HT-29 (cell line): ENCODE measurements at places on chromosomes 4 and X.

GRCh38 chr4:119731146-119731742 is 102.6 kb upstream of the PDE5A start:
- DNase-seq, result no peak

DNA sequence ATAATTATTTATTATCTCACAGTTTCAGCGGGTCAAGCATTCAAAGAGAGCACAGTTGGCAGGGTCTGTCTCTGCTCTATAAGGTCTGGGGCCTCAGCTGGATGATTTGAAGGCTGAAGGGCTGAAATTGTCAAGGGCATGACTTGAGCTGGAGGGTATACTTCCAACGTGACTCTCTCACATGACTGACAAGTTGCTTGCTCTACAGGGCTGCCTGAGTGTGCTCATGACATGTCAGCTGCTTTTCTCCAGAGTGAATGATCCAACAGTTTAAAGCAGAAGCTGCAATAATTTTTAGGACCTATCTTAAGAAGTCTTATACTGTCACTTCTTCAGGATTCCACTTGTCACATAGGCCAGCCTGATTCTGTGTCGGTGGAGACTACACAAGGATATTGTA is 51.2 kb downstream of the TIGD2 start:
- no peak for DNase-seq

- no peak for DNase-seq
Observed at GRCh38 chr4:54255881-54256280, 26.8 kb downstream of the PDGFRA start.

GRCh38 chr4:150150629-150151062 is 72.4 kb downstream of the DCLK2 start:
- DNase-seq, result no peak

- peak; percentile 59 for DNase-seq
Observed at GRCh38 chr4:74230902-74231499, 73.1 kb downstream of the MTHFD2L start.

- no peak for DNase-seq
Observed at GRCh38 chr4:177485528-177485927, 43.3 kb upstream of the AGA start.

DNA sequence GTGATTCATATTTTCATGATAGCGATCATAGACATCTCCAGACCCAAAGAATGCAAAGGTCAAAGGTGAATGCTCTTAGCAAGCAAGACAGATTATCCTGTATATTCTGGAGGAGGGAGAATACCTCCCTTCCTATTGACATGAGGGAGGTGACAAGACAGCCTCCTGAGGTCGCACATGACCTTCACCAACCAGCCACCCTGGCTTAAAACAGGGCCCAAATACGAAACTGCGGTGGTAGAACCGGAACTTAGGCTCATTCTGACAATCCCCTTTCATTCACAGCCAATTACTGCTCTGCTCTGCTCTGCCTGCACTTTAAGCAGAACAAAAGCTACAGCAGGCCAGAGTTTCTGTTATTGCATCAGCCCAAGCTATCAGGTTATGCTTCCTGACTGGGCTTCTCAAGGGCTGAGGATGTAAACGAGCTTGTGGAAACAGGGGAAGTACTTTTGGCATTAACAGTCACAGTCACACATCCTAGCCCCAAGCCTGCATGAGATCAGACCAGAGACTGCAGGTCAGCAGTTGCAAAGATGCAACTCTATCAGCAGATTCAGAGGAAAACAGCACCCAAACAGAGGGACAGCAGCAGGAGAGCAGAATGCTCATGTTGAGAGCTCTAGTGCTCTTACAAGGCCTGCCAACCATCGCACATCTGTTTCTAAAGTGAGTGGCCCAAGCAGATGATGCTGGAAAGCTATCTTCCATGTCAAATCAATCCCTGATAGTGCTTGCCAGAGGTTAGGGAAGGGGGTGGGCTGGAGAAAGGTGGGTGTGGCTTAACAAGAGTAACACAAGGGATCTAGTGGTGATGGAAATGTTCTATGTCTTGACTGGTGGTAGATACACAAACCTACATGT is 51.3 kb upstream of the MAP3K15 start:
- no peak for DNase-seq

GRCh38 chr4:67288964-67289363 is 256.3 kb downstream of the CENPC start:
- DNase-seq, result peak; percentile 63

- DNase-seq, result no peak
Observed at GRCh38 chr4:5158825-5159224, 107.5 kb downstream of the STK32B start.

DNA sequence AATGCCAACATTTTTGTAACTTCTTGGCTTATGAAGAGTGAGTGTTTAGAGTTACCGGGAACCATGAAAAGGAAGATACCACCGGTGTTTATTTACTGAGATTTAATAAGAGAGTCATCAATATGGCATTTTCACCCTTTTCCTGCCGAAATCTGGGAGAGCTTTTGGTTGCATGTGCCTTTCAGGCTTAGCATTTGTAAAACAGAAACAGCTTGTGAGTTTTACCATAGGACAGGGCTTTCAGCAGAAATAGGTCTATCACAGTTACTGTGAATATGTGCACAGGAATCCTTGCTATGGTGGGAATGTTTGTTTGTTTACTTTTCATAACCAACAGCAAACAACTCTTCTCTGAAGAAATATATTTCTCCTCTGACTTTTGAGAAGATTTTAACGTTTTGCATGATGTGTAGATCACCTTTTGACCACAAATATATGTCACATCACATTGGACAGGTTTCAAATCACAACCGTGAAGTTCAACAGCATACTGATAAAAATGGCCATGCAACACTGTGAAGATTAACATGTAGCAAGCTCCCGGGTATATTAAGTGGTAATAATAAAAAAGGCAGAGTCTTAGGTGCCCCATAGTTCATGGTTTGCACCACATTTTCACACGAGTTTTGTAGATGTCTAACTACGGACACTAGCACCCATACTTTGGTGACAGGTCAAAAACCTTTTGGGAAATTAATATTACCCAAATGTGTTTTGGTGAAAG is 21.3 kb downstream of the ARHGAP24 start:
- DNase-seq, result no peak

GRCh38 chr4:74635490-74636123 is 158.7 kb downstream of the BTC start:
- peak; percentile 52 for DNase-seq

DNA sequence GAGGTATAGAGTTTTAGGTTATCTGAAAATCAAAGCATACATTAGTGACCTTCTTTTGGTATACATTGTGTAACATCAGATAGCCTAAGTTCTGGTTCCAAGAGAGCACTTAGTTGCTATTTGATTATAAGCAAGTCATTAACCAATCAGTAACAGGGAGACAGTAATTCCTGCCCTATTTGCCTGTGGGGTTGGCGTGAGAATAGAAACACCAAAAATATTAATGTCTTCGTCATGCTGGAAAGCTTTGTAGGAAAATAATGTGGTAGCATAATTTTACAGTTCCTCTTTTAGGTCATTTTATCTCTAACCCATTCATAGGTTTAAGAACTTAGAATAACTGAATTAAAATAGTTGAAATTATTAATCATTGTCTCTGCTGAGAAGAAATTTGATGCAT is 37.8 kb downstream of the NPNT start:
- DNase-seq, result no peak

DNA sequence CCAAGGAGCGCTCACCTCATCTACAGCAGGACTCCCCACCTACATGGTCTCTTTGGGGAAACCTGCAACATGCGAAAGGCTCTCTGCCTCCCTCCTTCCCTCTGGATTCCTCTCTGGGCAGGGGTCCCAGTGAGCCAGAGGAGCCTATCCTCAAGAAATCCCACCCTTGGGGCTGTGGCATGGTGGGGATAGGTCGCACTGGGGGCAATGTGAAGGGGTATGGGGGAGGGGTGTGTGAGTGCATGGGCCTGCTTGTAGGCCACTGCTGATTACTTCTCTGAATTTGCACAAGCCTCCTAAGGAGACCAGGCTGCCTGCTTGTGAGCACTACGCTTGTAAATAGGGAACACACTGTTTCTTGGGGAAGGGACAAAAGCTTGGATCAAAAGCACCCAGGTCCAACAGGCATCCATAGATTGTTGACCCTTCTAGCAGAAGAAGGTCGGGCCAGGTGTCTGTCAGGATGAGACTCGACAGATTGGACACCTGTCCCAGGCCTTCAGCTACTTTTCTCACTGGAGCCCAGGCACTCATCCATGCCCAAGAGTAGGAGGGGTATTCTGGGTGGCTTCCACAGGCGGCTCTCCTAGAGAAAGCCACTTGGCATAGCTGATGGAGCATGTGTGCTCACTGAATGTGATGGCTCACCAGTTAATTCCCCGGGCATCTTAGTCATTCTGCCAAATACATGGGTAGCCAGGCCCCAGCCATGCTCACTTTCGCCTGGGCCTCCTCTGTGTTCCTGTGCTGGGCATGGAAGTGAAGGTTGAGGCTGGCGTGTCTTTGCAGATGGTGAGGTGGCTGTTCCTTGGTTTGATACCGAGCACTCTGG is 75.0 kb downstream of the NBDY start:
- DNase-seq, result no peak

DNA sequence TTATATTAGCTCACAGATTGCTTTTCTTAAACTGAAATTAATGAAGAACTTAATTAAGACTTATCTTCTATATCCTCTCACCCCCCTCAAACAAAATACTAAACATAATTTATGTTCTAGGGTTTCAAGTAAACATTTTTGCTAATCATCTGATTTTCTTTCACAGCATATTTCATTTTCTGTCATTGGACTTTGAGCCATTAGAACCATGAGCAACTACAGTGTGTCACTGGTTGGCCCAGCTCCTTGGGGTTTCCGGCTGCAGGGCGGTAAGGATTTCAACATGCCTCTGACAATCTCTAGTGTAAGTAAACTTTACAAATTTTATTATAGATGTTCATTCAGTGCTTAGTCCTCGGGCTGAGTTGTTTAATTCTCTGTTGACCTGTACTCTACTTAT is 3.3 kb downstream of the PDLIM5 start:
- peak; percentile 66 for DNase-seq

DNA sequence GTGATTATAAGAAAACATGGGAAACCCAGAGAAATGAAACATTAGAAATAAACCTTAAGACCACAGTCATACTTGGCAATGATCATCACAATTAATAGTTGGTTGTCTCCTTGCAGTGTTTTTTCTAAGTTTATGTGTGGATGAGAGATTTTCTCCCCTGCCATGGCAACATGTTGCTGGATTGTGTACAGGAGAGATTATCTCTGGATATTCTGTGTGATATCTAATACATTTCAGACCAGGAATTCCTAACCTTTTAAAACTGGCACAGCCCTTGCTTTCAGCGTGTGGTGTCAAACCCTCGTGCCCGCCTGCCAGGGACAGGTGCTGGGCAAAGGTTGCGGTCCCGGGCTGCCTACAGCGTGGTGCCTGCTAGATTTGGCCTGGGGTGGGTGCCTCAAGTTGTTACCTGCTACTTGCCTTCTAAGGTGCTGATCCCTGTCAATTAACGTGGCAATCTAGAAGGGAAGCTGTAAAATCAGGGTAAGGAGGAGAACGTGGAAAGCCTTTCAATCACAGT is 100.5 kb downstream of the TMEM131L start:
- no peak for DNase-seq

DNA sequence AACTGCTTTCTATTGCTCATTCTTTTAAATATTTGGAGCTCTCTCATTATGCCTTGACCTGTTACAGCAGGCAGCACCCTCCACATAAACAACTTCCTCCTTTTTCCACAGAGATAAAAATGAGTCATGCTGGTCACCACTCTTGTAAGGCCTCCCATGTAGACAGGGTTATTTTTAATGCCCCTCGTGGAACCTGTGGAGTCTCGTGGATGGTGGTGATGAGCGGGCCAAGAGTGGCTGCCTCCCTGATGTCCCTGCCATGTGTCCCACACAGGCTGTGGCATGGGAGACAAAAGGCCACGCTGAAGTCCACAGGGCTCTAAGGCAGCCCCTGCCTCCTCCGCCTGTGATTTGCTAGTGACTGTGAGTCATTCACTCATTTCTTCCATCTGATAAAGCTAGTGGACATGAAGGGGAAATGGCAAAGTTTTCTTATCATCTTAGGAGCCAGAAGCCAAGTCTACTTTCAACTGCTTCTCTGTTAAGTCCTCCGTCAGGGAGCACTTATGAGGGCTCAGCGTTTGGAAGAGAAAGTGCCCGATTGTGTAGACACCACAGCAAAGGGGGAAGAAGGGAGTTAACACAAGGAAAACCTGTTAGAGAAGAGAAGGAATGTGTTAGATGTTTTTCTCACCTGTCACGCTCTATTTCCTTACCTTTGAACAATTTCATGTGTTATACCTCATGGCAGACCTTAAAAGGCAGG is 121.6 kb upstream of the FAT1 start:
- peak; percentile 77 for DNase-seq

GRCh38 chr4:8411351-8412180 is 29.0 kb downstream of the ACOX3 start:
- no peak for DNase-seq

DNA sequence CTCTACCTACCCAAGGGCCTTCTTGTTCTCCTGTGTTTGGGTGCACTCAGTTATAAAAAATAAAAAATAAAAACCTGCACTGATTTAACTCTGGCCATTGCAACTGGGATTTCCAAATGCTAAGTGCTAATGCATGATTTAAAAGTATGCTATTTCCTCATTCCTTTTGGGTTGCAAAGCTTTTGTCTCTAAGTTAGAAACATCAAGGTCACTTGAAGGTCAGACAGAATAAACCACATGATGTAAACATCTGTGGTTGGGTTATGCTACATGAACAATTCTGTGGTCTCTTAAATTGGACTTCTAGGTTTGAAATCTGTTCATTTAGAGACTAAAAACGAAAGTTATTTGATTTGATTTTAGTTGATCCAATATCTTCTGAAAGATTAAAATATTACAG is 1547.4 kb upstream of the TENM3 start:
- no peak for DNase-seq

GRCh38 chr4:44674471-44674870 is 3.7 kb upstream of the GUF1 start:
- DNase-seq, result no peak

DNA sequence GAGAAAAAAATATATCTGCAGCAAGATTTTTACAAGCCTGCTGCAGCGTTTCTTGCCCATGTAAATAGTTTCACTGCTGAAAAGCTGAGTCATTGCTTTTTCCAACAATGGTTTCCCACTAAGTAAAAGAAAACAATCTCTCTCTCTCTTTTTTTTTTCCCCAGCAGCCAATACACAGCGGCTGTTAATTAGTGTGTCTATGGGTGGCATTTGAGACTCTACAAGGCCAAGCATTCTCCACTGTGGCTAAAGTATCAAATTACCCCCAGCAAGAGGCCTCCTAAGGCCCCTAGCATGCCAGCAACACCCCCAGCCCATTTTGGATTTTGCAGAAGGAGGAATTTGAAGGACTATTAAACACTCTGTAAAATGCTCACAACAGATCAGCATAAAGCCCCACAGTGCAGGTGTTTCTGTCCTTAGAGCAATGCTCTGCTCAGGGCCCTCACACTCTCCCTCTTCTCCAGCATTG is 837.4 kb downstream of the TRIML1 start:
- no peak for DNase-seq

DNA sequence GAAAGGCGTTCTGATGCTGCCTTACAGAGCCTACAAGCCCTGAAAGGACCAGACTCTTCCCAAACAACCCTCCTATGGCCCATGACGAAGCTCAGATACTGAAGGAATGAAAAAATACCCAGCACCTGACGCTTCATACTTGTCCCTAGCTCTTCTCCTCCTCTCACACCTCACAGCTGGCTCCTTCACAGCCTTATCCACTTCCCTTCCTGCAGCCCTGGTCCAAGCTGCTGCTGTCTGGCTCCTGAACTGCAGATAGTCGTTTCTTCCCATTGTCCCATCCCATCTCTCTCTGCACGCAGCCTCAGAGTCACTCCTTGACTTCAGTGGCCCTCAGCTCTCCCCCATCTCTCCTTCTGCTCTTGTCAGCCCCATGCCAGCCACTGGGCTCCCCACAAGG is 56.6 kb downstream of the FAM193A start:
- DNase-seq, result no peak
